Stimulated activated naive B cell treated with anti-CD40 and anti-IgM and Interleukin-4, amounts not matched to agents 10 μg/mL and 1 μg/mL and 100 μg/mL, for 72 hours (primary cell): ENCODE measurements at places on chromosomes 2 and 18.

- DNase-seq = peak; percentile 62
Measured at GRCh38 chr2:105802587-105802986, 57.9 kb downstream of the NCK2 start.

GRCh38 chr2:211957799-211958198, 580.8 kb downstream of the ERBB4 start:
- no peak for DNase-seq

- DNase-seq = no peak
Measured at GRCh38 chr2:230924092-230924469, 961 bp downstream of the GPR55 start.

GRCh38 chr2:182436252-182436651, 9.4 kb upstream of the PDE1A start:
- DNase-seq = no peak

DNA sequence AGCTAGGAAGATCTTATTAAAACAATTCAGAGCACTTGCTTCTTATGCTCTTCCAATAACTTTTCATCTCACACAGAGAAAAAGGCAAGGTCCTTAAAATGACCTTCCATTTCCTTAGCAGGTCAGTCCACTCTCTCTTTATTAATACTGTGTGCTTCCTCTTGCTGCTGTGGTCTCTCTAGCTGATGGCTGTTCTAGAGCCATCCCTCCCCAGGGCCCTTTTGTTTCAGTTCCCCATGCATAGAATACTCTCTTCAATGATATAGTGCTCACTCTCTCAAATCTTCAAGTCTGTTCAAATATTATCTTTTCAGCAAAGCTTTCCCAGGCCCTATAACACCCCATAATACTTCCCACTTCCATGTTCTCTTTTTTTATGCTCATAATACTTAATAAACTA, 469.3 kb downstream of the METTL4 start:
- DNase-seq = no peak

DNA sequence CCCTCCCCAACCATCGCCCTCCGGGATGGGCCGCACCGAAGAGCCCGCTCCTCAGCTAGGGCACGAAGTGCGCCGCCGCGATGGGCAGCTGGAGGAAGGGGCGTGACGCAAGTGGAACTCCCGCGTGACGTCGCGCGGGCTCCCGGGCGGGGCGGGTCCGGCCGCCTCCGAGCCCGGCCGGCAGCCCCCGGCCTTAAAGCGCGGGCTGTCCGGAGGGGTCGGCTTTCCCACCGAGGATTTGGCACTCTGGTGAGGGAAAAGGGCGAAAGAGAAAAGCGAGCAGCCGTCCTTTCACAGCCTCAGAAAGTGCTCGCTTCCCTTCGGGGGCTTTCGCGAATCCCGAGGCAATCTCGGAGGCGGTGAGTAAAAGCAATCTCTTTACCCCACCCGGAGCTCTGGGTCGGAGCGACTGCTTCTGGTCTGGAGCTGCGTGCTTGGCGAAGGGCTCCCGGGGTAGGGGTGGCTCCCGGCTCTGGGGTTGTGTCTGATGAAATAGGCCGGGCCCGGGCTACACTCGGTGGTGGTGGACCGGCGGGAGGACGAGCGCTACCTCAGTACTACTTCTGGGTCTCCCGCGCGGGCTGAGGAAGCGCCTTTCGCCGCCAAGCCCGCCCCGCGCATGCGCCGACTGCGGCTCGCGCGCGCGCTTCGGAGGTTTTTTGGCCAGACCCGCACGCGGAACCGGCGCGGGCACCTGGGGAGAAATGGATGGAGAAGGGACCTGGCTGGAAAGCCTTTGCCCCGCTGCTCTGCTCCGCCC, at the start of gene RBBP8:
TSS of gene RBBP8 (plus strand) at position 123 of the 760 bp plus-strand sequence. CDS start 3,524 bp downstream, outside the sequence.
- peak; percentile 82 for DNase-seq

GRCh38 chr2:158753641-158754611, 41.2 kb upstream of the DAPL1 start:
- DNase-seq = peak; percentile 13

- no peak for DNase-seq
Measured at GRCh38 chr2:138060301-138060635, 96.0 kb downstream of the HNMT start.

DNA sequence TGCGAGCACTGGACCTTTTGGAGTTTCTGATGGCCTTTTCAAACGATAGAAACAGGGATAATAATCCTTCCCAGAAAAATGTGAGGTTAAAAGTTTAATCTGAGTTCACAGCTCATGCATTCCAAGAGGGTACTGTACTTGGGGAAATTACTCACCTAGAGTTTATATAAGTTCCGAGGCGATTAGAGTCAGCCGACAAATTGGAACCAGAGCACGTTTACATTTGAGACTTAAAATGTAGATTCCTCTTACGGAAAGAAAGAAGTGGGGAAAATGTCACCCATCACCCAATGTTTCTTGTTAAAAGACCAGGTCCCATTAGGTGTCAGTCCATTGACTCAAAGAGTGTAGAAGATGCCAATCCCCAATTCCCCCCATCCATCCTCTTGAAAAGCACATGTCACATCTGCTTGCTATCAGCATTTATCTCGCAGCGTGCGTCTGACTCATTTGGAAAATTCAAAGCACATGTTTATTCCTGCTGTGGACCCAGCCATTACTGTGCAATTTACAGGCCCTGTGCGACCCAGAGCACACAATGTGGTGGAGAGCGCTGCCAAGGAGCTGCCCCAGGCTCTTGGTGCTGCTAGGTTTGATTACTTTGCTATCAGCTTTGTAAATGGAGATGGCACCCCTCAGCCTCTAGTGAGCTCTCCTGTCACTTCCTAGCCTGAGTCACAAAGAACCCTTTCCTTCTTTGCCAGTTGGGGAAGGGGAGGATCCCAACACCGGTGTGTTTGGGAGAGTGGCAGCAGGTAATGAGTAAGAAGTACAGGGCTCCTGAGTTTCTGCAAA, 104.8 kb downstream of the COLEC12 start:
- no peak for DNase-seq

- no peak for DNase-seq
Measured at GRCh38 chr2:106032676-106033075, 161.4 kb downstream of the UXS1 start.

DNA sequence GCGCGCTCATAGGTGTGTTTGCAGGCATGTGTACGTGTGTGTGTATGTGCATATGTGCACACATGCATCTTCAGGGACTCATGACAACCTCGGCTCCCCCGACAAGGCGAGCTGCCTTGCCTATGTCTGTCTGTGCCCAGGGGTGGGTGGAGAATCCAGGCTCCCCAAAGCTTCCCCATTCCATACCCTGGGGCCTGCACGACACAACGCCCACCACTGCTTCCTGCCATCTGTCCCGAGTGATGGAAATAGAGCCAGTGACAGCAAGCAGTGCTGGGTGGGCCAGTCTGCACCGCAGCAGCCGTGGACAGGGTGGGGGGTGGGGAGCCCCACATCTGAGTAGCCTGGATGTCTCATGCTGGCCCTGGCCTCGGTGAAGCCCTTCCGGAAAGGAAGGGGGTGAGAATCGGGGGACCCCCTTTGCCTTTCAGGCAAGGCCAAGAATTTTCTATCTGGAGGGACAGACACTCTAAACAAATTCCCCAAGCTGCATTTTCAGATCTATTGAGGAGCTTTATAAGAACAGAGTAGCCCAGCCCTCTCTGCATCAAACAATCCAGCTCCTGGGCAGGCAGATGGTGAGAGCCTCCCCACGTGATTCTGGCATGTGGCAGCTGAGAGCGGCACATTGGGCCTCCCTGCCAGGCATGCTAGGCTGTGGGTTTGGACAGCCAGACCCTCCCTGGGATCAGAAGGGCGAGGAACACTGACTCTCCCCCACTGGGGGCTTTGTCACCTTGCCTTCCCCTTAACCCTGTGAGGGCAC, 4.9 kb downstream of the KCNIP3 start:
- DNase-seq = no peak

DNA sequence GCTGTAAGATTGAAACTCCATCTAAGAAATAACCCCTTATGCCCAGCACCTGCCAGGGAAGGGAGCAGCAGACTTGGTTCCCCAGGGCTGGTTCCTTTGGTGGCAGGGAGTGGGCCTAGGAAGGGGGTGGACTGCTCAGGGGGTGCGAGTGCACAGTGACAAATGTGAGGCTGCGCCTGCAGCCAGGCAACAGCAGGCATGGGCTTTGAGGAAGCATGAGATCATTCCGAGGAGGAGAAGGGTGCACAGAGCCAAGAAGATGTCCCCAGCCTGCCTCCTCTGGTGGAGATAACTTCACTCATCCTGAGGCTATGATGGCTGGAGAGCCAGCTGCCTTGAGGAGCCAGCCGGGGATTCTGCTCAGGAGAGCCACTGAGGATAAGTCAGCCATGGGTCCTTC, 158.0 kb downstream of the CAPN13 start:
- no peak for DNase-seq

DNA sequence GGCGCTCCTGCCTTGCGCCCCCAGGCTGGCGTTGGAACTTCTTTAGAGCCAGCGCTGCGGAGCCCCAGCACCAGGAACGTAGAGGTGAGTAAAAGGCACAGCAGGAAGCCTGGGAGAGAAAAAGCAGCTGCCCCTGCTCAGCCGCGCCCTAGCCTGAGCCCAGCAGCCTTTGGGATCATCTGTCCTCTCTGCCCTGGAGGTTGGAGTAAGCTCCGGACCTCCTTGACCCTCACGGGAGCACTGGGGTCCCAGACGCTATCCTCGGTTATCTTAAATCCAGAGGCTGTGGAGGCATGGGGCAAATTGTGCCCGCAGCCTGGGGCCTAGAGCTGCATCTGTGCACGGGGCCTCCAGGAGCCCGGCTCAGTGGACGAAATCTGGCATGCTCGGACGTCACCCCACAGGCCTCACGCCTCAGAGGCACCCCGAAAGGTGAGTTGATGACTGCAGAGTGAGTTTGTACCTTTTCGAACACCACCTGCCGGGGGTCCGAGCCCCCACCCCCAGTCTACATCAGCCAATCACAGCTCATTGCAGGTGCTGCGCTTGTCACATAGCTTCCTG, 1.6 kb upstream of the SLC66A2 start:
- DNase-seq = no peak

DNA sequence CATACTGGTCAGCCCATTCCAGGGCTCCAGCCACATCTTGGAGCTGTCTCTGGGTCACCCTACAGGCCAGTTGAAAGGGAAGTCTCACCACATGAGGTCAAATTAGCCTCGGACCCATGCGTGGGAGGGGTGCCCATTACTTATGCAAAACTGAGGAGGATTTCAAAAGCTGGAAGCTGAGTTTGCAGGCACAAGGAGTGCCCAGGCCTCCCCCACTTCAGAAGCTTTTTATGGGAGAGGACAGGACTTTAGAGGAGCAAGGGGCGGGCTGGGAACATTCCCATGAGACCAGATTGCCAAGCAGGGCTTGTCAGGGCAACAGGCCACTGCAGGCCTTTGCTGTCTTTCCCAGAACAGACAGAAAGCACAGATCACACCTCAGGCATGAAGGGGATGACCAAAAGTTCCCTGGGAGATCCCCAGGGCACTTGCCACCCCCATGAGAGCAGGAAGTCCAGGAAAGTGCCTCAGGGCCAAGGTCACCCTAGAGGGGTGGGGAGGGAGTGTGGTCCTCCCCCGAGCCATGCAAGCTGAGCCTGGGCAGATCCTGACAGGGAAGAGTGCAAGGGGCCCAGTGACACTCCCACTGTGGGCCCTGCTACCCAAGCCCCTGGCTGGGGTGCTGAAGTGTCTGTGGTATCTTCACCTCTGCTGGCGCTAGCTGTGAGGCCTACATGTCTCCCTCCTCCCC, 267.7 kb downstream of the BCL11A start:
- no peak for DNase-seq

GRCh38 chr2:63078852-63079606, 28.4 kb downstream of the OTX1 start:
- no peak for DNase-seq

DNA sequence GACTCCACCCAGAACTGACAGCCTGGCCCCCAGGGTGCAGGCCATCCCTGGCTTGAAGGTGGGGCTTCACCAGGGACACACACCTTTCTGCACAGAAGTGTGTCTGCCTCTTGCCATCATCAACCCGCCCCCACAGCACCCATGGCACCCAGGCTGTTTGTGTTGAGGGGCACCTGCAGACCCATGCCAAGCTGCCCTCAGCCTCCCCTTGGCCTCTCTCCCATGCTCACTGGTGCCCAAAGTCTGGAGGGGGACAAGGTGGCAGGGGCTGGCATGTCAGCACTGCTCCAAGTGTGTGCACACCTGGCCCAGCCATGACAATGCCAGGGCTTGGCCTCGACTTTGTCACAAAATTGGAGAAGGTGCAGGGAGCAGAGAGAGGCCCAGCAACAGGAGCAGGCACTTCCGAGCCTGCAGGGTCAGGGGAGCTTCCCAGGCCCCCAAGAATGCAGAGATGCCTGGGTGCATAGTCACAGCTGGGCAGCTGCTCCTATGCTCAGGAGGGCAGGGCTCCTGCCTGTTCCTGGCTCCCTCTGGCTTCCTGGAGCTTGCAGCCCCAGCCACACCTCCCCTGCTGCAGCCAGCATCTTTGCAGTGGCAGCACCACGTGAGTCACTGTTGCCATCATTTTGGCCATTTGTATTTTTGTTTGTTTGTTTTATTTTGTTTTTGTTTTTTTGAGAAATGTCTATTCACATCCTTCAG, 280.6 kb upstream of the UBE2E3 start:
- DNase-seq = no peak

DNA sequence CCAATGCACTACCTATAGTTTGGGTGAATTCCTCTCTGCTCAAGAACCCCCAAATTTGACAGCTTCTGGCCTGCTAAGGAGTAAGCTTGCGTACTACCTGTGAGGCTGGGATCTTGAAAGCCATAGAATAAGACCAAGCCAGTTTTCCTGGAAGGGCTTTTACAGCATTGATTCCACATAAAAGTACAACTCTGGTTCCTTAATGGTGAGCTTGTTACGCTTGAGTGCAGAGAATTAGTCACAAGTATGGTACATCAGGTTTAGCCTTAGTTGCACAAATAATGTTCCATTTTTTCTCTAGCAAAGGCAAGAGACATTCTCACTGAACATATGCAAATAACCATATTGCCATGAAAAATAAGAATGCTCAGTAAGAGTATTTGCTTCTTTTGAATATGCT, 39.1 kb upstream of the STK39 start:
- no peak for DNase-seq

GRCh38 chr2:83112858-83113257, 1346.2 kb downstream of the SUCLG1 start:
- no peak for DNase-seq

- no peak for DNase-seq
Measured at GRCh38 chr2:15427987-15428386, 133.1 kb downstream of the NBAS start.

DNA sequence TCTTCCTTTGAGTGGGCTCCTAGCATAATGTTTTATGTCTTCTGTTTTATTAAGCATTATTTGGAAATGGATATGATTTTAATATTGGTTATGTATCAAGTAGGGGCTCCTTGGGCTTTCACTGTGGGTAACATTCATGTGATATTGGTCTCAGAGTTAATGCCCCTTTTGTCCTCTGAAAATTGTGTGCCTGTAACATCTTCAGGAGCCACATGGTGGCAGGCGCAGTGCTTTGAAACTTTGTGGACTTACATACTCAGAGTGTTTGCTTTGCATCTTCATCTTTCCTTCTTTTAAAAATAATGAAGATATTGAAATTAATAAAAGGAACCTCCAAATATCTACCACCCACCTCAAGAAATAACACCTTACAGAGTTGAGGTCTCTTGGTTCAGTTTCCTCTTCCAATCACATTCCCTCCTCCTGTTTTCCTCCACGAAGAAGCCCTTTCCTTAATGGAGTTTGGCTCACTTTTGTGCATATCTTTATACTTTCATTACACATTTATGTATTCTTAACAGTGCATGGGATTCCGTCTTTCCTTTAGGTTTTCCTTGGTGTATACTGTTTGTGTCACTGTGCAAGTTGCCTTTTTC, 73.5 kb downstream of the LIMS1 start:
- DNase-seq = no peak

- DNase-seq = no peak
Measured at GRCh38 chr2:105455488-105456003, 56.7 kb upstream of the FHL2 start.
